Stimulated activated CD4-positive, alpha-beta T cell treated with anti-CD3 and anti-CD28 coated beads, TNF-alpha, amount 100 ng/mL, for 24 hours (primary cell): ENCODE measurements at places on chromosomes 13 and 19.
A peak's percentile ranks its signal among the peaks of the same experiment; 100 is the strongest.

DNA sequence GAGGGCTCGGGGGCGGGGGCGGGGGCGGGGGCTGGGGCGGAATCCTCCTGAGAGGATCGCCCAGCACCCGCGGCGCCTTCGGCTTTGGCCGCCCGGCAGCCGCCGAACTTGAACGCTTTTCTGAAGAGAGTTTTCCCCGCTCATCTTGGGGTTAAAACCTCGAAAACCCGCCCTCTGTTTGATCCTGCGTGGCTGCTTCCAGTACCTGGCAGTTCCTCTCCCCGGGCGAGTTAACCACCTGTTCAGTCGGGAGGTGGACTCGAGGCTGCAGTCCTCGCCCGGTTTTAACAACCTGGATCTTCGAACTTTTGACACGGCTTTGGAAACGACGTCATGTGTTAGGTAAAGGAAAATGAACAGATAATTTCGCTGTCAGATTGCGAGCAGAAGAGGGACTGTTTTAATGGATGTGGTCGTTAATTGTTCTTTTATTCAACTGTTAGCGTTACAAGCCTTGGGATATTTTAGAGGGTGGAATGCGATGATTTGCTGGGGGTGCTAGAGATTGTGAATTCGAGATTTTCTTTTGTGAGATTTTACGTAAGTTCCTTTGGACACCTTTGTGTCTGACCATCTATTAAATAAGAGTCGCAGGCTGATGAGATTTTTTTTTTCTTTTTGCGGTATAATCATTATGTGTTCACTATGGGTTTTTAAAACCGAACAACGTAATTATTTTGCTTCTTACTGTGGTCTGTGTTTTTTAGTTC is 1.0 kb downstream of the FNDC3A start:
- DNase-seq = no peak

DNA sequence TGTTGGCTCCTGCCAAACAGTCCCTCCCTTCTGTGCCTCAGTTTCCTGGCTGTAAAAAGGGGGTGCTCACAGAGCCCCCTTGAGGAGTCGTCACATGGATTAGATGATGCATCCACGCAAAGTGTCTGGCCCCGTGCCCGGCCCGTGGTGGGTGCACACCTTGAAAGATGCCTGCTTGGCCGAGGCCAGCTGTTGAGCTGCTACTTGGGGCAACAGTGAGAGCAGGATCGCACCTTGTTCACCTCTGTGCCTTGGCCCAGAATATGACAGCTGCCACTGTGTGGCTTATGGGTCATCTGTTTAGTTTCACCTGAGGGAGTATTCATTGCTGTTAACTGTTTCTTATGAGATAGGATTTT is 17.7 kb downstream of the CRTC1 start:
- DNase-seq = no peak

GRCh38 chr13:39682788-39683187 is 27.3 kb downstream of the COG6 start:
- no peak for DNase-seq

DNA sequence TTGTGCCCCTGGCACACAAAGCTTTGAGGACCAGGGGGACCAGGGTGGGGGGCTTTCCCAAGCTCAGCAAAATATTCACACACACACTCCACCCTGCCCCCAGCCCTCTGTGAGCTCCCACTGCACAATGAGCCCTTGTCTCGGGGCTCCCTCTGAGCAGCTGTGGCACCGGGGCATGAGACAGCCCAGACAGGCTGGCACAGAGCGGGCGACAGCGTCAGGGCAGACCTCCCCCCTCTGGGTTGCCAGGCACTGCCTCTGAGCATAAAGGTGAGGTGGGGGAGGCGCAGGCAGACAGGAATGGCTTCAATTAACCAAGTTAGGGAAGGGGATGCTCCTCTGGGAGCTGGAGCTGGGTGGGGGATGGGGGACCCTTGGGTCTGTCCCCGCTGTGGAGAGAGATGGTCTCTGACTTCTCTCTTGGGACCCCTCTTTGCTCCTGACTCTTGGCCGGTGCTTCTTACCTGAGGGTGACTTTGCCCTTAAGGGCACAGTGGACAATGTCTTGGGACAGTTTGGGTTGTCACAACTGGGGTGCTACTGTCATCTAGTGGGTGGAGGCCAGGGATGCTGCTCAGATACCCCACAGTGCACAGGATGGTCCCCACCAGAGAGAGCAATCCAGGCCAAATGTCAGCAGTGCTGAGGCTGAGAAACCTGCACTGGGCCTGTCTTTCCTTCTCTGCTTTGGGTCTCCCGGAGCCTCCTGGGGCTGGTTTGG is 30.3 kb downstream of the LYL1 start:
- DNase-seq = no peak

- peak; percentile 28 for DNase-seq
These were observed at the start of gene S1PR2 for GRCh38 chr19:10230861-10231611. Gene S1PR2, minus strand, starts transcription at chr19:10231331. Its CDS starts 6,426 bp downstream, at chr19:10224905.

- DNase-seq = no peak
These were observed 9.5 kb downstream of the HOMER3 start for GRCh38 chr19:18931316-18932162.

DNA sequence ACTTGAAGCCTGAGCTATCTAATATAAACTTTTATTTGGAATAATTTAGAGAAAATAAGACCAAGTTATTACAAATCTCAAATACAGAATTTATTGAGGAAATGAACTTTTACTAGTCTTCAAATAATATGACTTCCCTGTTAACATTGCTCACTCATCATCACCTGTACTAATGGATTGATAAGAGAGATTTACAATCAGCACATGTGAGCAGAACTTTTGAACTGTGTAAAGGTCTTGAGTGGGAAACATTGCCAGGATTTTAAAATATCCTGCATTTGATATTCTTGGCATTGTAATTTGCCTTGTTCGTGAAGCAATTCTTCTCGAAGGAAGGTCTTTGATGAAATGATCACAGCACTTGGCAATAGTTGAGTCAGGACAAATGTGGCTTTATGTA is 111.9 kb downstream of the FGF9 start:
- no peak for DNase-seq

DNA sequence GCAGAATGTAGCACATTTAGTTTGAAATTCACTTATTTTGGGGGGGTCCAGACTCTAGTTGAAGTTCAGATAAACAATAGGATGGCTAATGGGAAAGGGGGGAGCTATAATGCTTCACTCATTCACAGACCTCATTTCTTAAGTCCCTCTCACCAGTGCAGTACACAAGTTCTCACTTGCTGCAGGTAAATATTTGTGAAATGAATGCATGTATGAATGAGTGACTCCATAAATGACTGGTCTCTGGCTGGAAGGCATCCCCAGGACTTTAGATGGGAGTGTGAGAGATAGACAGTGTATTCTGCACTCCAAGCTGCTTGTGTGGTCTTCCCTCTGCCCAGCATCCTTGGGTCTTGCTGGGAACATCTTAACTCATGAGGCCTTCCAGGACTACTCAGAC is 169.2 kb downstream of the ZIC5 start:
- no peak for DNase-seq

GRCh38 chr13:32068255-32068654 is 36.7 kb downstream of the FRY start:
- DNase-seq = no peak

DNA sequence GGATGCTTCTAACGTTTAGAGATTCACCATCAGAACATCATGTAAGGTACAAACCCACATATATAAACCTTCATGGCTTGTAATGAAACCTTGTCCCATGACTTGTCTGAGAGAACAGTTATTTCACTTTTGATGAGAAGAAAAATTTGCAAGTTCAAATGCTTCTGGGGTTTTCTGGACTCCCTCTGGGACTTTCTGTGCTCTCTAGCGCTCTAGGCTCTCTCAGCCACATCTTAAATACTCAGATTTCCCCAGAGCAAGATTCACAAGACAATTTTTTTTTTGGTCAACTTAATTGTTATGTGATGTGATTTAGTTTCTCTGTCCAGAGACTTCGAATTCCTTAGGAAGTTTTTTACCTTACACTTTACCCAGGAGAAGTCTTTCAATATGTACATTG is 282.8 kb upstream of the EDNRB start:
- no peak for DNase-seq

GRCh38 chr19:3612901-3613741 is 6.4 kb upstream of the TBXA2R start:
- no peak for DNase-seq

- no peak for DNase-seq
These were observed 44.7 kb upstream of the SIAH3 start for GRCh38 chr13:45896285-45896684.

GRCh38 chr19:37855098-37855497 is 51.3 kb downstream of the WDR87 start:
- DNase-seq = peak; percentile 46

- no peak for DNase-seq
These were observed 13.6 kb upstream of the KDM4B start for GRCh38 chr19:4955274-4955673.

- DNase-seq = no peak
These were observed 27.9 kb downstream of the PLEKHJ1 start for GRCh38 chr19:2207991-2208860.

DNA sequence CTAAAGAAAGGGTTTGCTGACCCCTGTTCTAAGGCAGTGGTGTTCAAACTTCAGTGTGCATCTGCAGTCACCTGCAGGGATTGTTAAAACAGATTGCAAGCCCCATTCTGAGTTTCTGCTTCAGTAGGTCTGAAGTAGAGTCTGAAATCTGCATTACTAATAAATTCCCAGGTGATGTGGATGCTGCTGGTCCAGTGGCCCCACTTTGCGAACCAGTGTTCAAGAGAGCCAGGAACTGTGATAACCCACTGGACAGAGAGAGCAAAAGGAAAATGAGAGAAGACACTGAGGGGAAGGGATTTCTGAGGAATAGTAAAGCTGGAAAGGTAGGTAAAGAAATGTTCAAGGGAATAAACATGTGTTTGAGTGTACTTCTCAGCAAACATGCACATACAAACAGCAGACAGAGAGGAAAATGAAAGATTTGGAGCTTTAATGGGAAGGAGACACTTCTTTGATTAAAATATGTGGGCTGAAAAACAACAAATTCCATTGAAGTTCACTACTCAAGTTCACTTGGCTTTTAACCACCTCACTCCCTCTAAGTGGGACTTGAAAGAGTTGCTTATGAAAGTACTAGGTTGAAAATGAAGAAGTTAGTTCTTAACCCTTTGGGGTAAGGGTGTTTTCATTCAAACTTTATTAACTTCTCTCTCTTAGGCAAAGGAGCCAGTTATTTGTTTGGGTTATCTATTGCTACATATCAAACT is 26.4 kb upstream of the FAM216B start:
- DNase-seq = no peak

DNA sequence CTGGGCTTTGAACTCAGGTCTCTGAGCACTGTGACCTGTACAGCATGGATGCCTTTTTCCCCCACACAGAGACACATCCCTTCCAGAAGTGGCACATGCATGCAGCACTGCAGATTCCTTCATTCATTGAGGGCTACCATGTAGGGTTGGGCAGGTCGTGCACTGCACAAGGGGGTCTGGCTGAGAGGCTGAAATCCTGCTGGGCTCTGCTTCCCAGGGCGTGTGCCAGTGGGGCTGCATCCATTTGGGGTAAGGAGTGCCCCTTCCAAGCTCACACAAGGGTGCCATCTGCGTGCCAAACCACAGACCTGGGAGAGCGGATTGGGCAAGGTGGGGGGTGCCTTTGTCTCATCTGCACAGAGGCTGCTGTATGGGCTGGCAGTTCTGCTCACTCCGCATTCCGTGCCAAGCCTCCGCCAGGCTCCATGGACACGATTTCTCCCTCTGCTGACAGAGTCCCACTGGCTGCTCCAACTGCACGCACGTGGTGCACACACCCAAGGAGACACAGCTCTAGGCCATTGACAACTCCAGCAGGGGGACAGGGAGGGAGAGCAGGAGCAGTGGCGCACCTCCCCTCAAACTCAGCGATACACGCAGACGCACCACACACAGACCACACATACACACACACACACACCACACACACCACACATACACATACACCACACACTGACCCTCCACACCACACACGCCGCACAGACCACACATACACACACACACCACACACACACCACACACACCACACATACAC is 4.5 kb upstream of the SHISA7 start:
- DNase-seq = no peak

DNA sequence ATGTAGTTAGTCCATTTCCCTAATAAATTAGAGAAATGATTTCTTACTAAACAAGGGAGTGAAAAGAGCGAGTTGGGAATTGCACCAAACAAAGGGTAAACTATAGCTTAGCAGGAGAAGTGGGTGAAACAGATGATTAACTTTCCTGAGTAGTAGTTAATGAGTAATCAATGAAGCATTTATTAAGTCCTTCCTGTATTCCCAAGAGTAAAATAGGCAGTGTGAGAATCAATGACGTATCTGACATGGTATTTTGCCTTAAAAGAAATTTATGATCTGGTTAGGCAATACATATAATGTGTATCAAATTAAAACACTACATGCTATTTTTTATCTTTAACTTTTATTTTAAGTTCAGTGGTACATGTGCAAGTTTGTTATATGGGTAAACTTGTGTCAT is 142.8 kb downstream of the KLF5 start:
- no peak for DNase-seq

DNA sequence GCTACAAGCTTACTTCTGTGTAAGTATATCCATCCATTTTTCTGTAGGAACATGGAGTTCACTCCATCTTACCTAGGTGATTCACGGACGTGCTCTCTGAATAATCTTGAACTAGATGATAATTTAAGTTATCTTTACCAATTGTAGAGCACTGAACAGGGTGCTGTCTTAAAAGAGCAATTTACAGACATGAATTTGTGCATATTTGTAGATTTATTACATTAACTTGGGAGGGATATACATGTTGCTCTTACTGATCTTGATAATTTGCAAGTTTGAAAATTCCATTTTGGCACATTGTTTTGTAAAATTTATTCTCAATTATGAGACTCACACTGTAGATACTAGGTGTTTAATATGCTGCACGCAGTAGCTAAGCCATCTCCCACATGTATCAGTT is 9.3 kb downstream of the CDC16 start:
- no peak for DNase-seq

GRCh38 chr13:94479616-94480015 is at the start of gene DCT:
Gene DCT, minus strand, starts transcription at chr13:94479682. Its CDS starts 427 bp downstream, at chr13:94479255.
- DNase-seq = no peak

DNA sequence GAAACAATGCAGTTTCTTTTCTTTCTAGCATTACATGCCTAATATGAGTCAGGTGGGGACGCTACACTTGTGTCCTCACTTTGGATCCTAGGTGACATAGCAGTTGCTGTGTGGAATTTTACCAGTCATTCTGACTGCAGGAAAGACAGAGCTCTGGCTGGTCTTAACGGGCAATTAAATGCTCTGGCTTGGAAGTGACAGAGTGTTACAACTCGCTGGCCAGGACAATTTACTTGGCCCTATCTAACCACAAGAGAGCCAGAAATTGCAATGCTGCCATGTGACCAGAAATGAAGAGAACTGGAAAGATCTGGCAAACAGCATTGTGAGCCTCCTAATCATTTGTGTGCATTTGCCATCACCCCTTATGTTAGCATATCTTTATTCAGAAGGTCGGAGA is 351.1 kb downstream of the DCT start:
- DNase-seq = no peak

GRCh38 chr19:41720103-41720502 is 11.7 kb downstream of the CEACAM5 start:
- DNase-seq = no peak
